ENCODE measurements at places on chromosomes 7 and 10. TPM values are rescaled to one million over a fixed set of nuclear protein-coding genes. Genes with fewer than 3 reads are reported as not detected.

DNA sequence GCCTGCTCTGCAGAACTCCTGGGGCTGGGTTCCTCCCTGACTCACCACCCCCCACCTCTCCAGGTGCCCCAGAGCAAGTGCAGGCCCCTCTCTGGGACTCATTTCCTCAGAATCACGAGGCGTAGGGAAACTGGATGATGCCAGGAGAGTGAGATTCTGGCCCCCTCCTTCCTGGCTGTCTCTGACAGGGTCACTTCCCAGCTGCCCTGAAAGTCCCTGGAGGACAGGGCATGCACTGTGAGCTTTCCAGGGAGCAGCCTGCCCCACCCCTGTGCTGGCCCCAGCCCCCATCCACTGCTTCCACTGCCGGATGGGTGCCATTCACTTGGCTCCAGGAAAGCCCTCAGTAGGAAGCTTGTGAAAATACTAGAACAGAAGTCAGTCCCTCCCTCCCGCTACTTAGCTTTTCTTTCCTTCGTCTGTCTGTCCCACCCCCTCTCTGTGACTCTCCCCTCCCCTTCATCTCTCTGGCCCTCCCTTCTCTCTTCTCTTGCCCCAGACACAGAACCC lies 10.4 kb downstream of the TACR2 start:
- no peak for DNase-seq

GRCh38 chr10:924524-924859 lies 7.0 kb downstream of the LARP4B start:
- DNase-seq: no peak

DNA sequence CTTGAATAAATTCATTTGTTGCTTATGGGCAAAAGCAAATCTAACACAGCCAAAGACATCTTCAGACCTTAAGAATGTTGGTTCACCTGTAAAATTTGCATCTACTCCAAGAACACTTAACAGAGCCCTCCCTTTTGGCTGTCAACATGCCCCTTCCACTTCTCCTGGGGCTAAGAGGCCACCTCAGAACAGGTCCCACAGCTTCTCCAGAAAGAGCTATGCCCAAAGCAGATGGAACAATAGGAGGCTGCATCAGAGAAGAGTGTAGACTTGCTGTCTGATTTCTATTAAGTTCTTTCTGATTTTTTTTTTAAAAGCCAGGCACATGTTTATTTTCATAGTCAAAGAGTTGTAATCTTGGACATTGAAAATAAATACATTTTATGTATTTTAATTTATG lies 26.1 kb upstream of the TRIL start:
- DNase-seq: no peak

DNA sequence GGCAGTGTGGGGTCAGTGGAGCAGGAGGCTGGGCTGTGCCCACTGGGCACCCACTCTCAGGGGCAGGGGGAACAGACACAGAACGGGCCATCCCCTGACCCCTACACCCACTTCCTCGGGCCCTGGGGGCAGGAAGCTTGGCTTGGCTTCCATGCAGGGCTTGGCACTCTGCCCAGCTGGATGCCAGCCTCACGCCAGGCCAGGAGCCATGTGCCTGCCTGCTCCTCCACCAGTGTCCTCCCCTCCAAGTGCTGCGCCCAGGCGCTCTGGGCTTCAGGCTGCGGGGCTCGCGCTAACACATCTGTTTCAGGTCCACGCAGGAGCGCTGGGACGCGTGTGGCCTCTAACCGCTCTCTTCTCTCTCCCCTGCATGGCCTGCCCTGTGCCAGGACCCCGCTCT lies 12.7 kb downstream of the LDB3 start:
- no peak for DNase-seq

GRCh38 chr7:141416650-141417270 lies 134.4 kb upstream of the AGK start:
- DNase-seq: no peak

DNA sequence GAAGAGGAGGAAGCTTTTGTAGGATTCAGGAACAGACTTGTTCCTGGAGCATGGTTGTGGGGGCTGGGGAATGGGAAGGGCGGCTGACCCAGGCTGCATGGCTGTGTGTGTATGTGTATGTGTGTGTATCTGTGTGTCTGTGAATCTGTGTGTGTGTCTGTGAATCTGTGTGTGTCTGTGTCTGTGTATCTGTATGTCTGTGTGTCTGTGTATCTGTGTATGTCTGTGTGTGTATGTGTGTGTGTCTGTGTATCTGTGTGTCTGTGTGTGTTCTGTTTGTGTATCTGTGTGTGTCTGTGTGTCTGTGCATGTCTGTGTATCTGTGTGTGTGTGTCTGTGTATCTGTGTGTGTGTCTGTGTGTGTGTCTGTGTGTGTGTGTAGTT lies 6.6 kb upstream of the STX1A start:
- DNase-seq: no peak

DNA sequence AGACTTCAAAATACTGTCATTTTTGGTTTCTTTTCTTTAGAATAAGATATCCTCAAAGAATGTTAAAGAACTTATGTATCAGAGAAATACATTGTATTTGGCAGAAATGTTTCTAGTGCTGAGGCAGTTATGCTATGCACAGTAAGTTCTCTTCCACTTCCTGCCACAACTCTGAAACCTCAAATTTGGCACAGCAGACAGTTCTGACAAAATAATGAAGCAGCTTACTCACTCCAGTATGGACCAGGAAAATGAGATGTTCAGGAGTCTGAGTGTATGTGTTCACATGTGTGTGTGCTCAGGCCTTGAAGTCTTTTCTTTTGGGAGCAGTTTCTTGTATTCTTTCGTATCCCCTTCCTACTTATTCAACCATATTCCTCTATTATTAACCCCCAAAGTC lies 197.0 kb upstream of the AGK start:
- peak; percentile 90 for DNase-seq

GRCh38 chr10:85922356-85923129 lies 444.1 kb downstream of the GRID1 start:
- no peak for DNase-seq

- DNase-seq: peak; percentile 54
Measured at GRCh38 chr7:102236592-102237287, 49.9 kb upstream of the SH2B2 start.

DNA sequence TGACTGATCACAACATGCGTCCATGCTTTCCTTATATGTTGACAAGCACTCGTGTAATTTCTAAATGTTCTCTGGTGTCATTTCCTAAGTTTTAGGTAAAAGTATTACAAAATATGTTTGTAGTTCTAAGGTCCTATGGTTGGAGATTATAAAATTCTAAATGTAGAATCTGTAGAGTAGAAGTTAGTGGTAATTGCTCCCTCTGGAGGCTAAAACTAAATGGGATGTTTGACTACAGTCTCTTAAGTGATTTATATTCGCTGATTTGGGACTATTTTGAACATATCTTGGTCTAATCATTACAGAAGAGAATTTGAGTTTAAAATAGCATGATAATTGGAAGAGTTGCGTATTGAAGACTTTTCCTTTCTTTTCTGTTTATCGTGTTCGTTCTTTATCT lies 74.1 kb downstream of the ZMYND11 start:
- no peak for DNase-seq

OR2AE1 gene
- total RNA-seq: 0.39 TPM

CCDC3 gene
- 0.29 TPM for total RNA-seq

LAMB4 gene
- 0.10 TPM for total RNA-seq

TMEM229A gene
- not detected for total RNA-seq
